Mucosa of gallbladder (tissue), 1 donor: ENCODE measurements at places on chromosomes 3 and 15. TPM values are rescaled to one million over a fixed set of nuclear protein-coding genes. Genes with fewer than 3 reads are reported as not detected.

- DNase-seq = peak; percentile 32
Measured at GRCh38 chr15:79283252-79284048, 928 bp downstream of the ANKRD34C start.

DNA sequence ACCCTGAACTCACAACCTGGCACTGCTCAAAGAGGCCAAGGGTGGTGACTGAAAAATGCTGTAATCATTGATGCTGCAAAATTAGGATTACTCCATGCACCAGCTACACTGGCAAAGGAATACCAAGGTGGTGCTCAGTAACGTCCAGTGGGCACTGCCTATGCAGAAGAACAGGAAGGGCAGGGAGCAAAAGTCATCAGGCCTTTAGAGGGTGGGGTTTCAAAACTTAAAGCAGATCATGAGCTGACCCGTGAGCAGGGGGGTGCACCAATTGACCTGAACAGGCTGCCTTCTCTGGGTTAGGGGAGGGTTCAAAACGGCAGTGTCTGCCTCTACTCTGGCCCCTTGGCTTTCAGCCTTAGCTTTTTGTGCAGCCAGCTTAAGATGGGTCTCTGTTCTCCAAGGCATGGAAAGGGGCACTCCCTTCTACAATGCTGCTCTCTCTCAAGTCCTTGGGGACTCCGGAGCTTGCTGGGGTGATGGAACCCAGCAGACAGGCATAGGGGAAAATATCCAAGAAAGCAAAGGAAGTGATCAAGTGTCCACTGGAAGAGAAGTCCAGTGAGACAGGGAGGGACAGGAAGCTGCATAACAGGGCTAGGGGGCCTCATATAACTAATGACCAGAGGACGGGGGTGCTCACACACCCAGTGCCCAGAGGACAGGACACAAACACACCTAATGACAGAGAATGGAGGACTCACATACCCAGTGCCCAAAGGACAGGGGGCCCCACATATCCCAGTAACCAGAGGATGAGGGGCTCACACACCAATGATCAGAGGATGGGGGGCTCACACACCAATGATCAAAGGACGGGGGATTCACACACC, 11.4 kb downstream of the RAB6B start:
- DNase-seq = peak; percentile 4

GRCh38 chr15:99438224-99438585, 127.6 kb upstream of the MEF2A start:
- no peak for DNase-seq

CNTN4 gene
- 5.2 TPM for total RNA-seq

GRCh38 chr3:79362571-79363270, 405.1 kb downstream of the ROBO1 start:
- DNase-seq = no peak

FNDC3B gene
- 103 TPM for total RNA-seq
